ENCODE measurements at places on chromosomes 5 and 9.

DNA sequence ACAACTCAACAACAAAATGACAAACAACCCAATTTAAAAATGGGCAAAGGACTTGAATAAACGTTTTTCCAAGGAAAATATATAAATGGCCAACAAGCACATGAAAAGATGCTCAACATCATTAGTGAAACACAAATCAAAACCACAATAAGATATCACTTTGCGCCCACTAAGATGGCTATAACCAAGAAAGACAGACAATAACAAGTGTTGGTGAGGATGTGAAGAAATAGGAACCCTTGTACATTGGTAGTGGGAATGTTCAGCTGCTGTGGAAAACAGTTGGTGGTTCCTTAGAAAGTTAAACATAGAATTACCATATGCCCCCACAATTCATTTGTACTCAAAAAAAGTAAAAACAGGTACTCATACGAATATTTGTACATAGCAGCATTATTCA, 39.2 kb upstream of the WDR41 start:
- DNase-seq = no peak

- no peak for DNase-seq
Observed at GRCh38 chr5:137575847-137576246, 76.7 kb upstream of the SPOCK1 start.

GRCh38 chr5:59143926-59144333, 561.1 kb downstream of the RAB3C start:
- DNase-seq = no peak

- no peak for DNase-seq
Observed at GRCh38 chr9:111613436-111614040, 14.1 kb upstream of the PTGR1 start.

- no peak for DNase-seq
Observed at GRCh38 chr9:38039090-38039906, 29.7 kb downstream of the SHB start.

GRCh38 chr5:141637767-141638419, 1.1 kb downstream of the RELL2 start:
- no peak for DNase-seq

GRCh38 chr5:33049842-33050241, 338.7 kb downstream of the NPR3 start:
- no peak for DNase-seq

- DNase-seq = no peak
Observed at GRCh38 chr9:133664173-133665050, 28.2 kb downstream of the DBH start.

DNA sequence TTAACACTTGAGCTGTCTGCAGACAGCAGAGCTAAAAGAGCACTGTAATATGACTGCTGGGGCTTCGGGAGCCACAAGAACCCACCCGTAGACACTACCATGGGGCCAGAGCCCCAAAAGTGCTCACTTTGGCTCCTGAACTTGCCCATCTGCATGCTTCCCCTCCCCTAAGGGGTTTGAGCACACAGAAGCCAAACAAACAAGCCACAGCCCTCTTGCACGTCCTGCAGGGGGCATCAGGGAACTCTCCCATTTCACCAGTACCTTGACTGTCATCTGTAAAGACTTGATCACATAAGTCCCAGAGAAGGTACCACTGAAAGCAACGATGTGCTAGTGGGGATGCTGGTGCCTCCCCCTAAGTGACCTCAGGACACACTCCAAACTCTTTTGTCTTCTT, 681.8 kb downstream of the SEMA5A start:
- DNase-seq = no peak

DNA sequence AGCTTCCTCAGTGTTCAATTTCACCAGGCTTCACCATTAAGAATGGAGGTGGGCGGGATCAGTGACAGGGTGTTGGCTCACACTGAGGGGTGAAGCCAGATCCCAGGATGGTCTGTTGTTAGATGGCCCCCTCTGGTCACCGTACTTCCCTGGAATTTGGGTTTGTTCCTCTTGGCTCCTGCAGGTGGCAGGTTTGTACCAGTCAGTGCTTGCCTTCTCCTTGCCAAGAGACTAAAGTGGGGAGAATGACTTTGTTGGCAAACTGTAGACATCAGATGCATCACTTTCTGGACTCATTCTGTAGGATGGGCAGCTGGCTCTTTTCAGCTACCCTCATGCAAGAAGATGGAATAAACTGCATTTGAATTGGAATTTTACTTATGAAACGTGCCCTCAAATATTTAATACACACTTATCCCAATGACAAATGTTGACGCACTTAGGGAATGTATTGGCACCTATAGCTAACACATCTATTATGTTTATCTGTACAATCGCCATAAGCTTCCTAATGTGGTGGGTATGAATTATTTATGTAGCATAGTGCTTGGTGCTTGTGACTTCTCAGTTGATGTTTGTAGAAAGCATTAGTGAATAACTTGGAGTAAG, 31.4 kb upstream of the ANKRD55 start:
- DNase-seq = no peak

GRCh38 chr9:131038256-131039128, 29.5 kb downstream of the LAMC3 start:
- no peak for DNase-seq

DNA sequence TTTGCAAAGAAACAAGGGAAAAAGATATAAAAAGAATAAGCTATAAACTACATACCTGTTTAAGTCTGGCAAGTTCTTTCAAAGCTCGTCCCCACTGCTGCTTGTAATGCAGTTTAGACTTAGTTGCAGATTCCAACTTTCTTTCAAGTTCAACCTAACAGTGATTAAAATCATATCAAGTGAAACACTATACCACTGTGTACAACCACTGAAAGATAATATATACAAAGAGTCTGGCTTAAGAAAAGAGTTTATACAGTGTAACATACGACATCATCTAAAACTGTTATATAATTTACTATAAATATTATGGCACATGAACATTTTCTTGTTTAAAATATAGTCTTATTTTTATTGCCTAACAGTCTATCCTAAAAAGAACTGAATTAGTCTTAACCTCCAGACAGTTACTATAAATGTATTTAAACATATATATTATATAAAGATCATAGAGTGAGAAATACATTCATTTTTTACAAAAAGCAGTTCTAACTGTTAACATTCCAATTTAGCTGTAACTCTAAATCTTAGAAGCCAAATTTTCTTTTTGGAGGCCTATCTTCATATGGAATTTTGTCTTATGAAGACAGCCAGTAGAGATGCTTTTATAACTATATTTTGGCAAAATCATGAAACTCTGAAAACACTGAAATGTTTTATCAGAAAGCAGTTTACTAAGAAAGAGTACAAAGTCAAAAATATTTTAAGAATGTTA, 58.6 kb downstream of the CEP120 start:
- DNase-seq = no peak

DNA sequence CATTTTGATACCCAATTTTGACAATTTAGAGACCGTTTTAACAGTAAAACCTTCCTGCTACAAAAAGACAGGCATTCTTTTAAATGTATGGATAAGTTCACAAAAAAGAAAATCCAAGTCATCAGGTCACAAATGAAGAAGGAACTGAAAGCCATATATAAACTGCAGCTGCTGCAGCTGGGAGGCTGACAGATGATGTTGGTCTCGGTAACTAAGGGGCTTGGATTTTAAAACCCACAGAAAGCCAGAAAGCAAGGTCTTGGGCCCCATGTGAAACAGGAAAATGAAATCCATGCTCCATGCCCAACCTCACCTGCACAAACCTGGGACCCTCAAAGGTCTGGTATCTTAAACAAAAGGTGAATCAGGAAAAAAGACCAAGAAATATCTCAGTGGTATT, 15.7 kb upstream of the C5orf34 start:
- no peak for DNase-seq

DNA sequence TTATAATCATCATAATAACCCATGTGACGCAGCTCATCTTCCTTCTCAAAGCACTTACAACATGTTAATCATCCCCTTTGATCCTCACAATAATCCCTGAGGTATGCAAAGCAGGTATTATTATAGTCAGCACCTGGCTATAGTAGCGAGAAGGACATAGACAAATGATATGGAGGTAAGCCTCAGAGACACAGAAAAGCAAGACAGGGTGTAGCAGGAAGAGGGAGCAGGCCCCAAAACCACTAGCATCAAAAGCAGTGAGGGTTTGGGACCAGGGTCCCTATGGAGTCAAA, 139.2 kb upstream of the SLC30A5 start:
- DNase-seq = no peak

- DNase-seq = no peak
Observed at GRCh38 chr9:122015170-122015821, 77.8 kb downstream of the TTLL11 start.

GRCh38 chr9:18423791-18424531, 50.0 kb upstream of the ADAMTSL1 start:
- DNase-seq = no peak

DNA sequence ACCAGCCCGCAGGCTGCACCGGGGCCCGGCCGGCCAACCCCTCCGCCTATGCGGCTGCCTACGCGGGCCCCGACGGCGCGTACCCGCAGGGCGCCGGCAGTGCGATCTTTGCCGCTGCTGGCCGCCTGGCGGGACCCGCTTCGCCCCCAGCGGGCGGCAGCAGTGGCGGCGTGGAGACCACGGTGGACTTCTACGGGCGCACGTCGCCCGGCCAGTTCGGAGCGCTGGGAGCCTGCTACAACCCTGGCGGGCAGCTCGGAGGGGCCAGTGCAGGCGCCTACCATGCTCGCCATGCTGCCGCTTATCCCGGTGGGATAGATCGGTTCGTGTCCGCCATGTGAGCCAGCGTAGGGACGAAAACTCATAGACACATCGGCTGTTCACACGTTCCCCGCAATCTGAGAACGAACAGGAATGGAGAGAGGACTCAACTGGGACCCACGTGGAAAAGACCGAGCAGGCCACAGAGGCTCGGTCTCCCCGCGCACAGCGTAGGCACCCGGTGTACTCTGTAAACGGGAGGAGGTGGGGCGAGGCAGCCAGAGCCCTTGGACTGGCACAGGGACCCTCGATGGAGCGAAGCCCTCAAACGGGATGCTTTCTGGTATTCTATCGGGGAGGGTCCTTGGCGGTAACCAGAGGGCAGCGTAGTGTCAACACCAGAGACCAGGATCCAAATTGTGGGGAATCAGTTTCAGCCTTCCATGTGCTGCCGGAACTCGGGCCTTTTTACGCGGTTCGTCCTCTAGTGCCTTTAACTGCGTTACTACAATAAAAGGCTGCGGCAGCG, 1.9 kb downstream of the FOXE1 start:
- DNase-seq = no peak
